NCI-H1694 treated with DMSO at 0.1 percent for 48 hours (cell line): ENCODE measurements at places on chromosomes 16 and 17.

DNA sequence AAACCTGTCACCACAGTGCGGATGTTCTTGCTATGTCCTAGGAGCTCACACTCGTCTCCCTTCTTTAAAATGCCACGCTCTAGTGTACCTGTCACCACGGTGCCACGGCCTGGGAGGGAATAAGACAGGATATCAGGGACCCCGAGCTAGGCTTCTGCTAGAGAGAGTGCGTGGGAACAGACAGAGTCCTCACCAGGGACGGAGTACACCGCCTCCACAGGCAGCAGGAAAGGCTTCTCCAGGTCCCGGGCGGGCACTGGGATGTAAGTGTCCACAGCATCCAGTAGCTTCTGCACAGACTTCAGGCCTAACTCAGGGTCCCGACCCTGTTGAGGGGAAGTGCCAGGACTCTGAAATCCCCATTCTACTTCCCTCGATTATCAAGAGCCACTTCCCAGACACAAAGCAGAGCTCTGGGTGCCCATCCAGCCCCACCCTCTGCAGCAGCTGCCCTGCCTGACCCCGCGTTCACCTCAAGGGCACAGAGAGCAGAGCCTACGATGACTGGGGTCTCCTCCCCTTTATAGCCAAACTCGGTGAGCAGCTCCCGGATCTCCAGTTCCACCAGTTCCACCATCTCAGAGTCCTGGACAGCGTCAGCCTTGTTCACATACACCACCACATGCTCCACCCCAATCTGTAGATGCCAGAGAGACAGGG lies 1.8 kb downstream of the TUFM start:
- DNase-seq: no peak

DNA sequence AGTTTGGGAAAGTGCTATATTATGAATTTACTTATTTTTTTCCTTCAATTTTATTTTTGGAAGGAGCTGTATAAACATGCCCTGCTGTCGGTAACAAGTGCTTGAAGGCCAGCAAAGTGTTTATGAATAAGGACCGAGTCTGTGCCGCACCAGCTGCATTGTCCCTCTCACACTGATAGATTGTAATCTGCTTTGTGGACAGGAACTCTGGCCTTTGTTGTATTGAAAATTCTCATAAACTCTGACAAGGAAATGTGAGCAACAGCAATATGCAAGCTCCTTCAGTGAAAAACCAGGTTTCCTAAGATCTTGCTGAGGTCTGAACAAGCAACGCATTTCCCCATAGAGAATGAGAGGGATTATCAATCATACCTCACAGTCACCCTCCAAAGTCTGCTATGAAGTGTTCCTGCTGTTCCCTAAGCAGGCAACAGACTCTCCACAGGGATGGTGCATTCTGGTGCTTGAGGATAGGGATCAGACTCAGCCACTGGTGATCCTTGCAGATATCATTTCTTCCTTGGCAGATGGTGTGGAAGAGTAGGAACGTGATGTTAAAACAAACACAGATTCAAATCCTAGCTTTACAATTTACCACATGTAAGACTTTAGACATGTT lies 109.6 kb downstream of the KCNJ2 start:
- no peak for DNase-seq

- DNase-seq: no peak
These were observed 504.2 kb upstream of the PSMD7 start for GRCh38 chr16:73792199-73793020.

GRCh38 chr16:31484491-31485171 lies 1.7 kb downstream of the SLC5A2 start:
- DNase-seq: no peak

GRCh38 chr17:20797292-20797691 lies 217.8 kb downstream of the CDRT15L2 start:
- no peak for DNase-seq

GRCh38 chr16:53756275-53756996 lies 52.5 kb downstream of the FTO start:
- no peak for DNase-seq

DNA sequence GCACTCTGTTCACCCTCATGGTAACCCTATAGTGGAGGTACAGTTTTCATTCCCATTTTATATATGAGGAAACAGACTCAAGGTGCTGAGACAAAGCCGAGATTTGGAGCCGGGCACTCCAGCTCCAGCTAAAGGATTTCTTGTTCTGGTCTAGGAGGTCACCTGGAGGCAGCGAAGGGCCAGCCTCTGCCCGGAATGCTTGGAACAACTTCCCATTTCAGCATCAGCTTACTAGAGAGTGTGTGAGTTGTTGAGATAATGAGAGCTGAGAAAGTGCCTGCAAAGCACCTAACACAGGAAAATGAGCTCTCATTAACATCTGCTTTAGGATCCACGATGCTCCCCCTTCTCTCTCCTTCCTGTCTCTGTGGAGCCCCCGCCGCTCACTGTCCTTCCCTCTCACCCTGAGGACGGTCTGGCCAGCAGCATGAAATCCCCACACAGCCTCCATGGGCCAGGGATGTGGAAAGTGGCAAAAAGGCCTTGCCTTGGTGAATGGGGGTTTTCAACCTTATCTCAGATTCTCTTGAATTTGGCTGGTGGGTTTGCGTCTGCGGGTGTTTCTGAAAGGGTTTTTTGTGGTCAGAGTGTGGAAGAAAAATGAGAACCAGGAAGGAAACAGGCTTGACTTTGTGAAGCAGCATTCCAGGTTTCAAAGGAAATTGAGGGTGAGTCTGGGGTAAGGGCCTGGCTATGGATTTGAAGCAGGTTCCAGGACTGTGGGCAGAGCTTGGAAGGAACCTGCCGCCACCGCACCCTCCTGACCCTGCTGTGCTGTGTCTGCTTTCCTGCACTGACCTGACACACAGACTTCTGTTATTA lies 178.7 kb downstream of the FOXL1 start:
- DNase-seq: no peak

GRCh38 chr16:50699326-50700159 lies 6.1 kb downstream of the NOD2 start:
- no peak for DNase-seq

GRCh38 chr17:8448310-8448709 lies 12.6 kb downstream of the NDEL1 start:
- DNase-seq: no peak

GRCh38 chr16:27199736-27200135 lies 3.6 kb upstream of the KDM8 start:
- DNase-seq: no peak

- no peak for DNase-seq
These were observed 365.2 kb downstream of the C16orf95 start for GRCh38 chr16:86951831-86952598.

GRCh38 chr16:81403601-81404391 lies 40.8 kb upstream of the CMIP start:
- peak; percentile 31 for DNase-seq

- DNase-seq: no peak
These were observed 148.4 kb upstream of the FAM20A start for GRCh38 chr17:68749349-68750207.

- DNase-seq: peak; percentile 81
These were observed 6.7 kb downstream of the GIT1 start for GRCh38 chr17:29582772-29583171.

DNA sequence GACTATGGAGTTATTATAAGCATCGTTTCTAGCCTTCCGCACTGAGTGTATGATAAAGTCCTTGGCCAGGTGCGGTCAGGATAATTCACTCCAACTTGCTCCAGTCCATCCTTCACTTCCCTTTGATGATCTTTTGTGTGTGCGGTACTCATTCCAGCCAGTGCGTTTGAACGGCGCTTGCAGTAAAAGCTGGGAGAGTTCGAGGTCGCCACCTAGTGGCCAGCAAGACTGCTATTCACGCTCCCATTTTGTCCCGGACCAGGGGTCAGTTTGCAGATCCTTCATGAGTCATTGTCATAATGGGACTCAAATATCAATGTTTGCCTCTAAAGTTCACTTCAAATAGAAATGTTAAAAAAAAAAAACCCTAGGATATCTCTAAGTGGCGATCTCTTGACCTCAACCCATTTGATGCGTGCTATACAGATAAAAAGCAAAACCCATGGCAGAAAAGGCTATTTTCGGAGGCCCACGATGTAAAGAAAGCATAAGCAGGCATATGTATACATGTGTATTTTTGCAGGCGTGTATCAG lies 417.1 kb downstream of the TMEM114 start:
- DNase-seq: peak; percentile 60

DNA sequence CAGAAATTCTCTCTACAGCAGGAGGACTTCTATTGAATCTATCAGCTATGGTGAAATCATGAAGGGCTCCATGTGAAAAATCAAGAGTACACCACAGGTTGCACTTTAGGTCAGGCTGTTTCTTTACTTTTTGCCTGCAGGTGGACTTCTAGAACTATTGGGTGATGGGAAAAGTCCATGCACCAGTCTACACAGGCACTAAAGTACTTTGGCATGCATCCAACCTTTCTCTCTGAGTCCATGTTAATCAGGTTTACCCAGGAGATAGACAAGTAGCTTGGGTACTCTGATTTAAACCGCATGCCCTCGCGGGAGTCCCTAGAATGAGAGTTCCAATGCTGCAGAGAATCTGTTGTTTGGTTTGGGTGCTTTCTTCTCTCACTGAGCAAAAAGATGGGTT lies 9.1 kb upstream of the ANKFN1 start:
- no peak for DNase-seq

GRCh38 chr17:71550675-71551074 lies 570.1 kb upstream of the SOX9 start:
- DNase-seq: no peak

- DNase-seq: no peak
These were observed 28.1 kb upstream of the SIAH1 start for GRCh38 chr16:48413272-48413671.

- DNase-seq: no peak
These were observed 7.8 kb downstream of the BAHCC1 start for GRCh38 chr17:81402981-81403467.

GRCh38 chr16:23594186-23594585 lies 1.9 kb downstream of the NDUFAB1 start:
- DNase-seq: no peak

GRCh38 chr16:890217-890616 lies 80.6 kb downstream of the LMF1 start:
- no peak for DNase-seq

- no peak for DNase-seq
These were observed 418.4 kb upstream of the PMFBP1 start for GRCh38 chr16:72590151-72590937.

DNA sequence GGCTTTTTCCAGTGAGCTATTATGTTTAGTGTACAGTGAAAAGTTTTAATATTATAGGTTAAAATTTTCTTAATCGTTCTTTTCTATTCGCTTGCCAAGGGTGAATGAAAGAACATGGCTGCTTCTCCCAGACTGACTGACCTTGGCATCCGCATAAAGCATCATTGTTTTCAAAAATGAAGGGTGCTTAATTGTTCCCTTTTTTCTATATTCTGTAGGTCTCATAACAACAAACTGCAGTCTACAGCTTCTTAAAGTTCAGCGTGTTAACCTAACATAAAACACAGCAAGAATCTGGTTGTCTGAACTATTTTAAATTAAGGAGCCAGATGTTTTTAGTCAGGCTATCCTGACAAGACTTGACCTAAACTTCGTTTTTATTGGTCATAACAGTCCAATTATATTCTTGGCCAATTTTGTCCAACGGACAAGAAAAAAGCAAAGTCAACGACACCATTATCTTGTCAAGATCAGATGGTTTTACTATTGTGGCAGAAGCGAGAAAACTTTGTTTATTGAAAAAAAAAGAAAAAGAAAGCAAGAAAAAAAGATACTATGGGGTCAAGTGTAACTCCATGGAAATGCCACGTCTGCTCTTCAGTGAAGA lies 14.1 kb downstream of the C17orf58 start:
- DNase-seq: no peak

DNA sequence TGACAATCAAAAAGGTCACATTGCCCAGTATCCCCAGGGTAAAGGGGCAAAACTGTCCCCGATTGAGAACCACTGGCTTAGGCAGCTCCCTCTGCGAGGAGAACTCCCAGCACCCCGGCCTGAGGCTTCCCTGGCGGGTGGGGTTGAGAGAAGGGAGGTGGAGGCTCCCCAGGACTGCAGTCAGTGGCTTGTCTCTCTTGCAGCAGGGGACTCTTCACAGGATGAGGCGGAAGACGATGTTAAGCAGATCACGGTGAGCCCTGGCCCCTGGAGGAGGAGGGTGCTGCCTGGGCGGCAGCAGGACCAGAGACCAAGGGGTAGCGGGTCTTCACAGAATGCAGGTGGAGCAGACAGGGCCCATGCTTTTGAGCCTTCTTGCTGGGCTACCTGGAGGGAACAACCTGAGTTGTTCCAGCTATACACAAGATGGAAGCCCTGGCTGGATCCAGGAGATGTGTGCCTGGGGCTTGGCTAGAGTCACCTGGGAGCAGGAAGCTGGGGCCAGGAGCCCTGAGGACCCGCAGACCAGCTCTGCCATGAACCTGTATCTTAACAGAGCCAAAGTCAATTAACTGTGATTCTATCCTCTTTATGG lies 16.8 kb downstream of the POLR3E start:
- no peak for DNase-seq

- DNase-seq: no peak
These were observed 17.7 kb downstream of the KNOP1 start for GRCh38 chr16:19700319-19700781.

DNA sequence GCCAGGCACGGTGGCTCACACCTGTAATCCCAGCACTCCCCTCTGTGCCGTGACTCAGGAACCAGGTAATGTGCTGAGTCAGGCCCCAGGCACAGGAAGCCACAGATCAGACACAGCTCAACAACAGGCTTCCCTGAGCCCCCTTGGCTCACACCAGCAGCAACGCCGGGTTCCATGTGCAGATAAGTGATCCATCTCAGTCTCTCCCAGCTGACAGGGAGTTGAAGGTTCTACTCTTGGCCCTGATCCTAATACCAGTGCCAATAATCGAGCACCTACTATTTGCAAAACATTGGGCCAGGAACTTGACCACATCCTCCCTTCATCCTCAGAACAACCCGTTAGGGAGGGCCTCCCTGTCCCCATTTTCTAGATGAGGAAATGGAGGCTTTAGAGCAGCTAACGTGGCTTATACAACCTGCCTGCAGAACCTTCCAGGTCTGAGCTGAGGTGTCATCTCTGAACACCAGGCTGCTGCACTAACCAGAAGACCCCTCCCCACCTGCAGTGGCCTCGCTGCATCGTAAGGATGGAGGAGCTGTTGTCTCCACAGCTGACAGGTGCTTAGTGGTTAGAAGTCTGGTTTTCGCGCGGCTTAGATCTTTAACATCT lies 64.8 kb upstream of the AMZ2 start:
- no peak for DNase-seq

DNA sequence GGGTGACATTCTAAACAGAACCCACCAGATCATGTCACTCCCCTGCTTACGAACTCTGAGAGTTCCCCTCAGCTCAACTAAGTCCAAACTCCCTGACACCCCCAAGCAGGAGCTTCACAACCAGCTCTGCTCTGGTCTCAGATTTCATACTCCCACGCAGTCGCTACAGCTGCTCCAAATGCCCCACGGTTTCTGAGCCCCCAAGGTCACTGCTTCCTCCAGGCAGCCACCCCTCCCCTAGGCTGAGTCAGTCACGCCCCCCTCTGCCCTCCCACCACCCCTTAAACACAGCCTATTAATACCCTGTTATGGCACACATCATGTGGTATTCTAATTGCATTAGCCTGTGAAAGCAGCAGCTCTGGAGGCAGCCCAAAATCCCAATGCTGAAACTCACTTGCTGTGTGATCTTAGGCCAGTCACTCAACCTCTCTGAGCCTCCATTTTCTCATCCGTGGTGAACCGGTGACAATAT lies 51.5 kb downstream of the GSG1L start:
- DNase-seq: no peak

- no peak for DNase-seq
These were observed 279.6 kb downstream of the SNX29 start for GRCh38 chr16:12255919-12256665.

GRCh38 chr17:61587807-61588660 lies 3.0 kb downstream of the NACA2 start:
- DNase-seq: peak; percentile 88
